ENCODE measurements at places on chromosomes 11 and 22.

DNA sequence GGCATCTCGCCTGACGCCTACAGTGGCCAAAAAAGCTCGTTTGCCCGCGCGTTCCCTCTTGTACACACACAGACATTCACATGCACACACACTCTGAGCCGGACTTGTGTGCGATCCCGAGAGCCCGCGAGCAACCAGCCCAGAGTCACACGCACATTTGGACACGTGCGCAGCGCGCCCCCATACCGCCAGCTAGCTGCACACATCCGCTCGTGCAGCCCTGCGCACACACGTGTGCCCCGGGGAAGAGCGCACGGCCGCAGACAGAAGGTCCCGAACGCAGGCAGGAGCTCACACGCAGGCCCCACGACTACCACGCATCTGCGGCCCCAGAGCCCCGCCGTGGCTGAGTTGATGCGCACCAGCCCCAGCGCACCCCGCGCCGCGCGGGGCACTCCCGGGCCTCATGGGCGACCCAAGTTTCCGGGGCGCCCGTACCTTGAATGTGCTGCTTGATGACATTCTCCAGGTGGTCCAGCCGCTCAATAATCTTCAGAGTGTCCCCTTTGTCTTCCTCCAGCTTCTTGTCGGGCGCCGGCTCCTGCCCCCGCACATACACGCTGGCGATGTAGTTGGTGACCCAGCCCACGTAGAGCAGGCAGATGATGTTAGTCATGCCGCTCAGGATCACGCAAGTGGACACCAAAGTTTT is 758 bp downstream of the GALNT18 start:
- no peak for DNase-seq

- no peak for DNase-seq
Measured at GRCh38 chr11:12846786-12847615, 162.1 kb upstream of the RASSF10 start.

DNA sequence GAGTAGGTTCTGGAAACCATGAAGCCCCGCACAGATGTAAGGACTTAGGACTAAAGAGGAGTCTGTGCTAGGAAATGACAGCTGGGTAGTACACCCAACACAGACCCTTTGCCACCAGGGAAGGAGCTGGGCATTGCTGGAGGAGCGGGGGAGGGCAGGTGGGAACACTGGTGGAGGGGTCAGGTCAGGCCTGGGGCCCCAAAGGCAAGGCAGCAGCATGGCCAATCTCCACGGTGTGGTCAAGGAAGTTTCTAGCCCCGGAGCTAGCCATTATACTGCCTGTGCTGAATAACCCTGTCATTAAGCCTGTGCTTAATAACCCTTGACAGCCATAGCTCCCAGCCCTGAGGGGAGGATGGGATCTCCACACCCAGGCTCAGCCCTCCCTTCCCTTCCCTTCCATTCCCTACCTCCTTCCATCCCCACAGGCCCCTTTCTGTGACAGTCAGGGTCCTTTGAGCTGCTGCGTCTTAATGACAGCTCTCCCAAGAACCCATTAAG is 2.1 kb downstream of the TMPRSS4 start:
- no peak for DNase-seq

DNA sequence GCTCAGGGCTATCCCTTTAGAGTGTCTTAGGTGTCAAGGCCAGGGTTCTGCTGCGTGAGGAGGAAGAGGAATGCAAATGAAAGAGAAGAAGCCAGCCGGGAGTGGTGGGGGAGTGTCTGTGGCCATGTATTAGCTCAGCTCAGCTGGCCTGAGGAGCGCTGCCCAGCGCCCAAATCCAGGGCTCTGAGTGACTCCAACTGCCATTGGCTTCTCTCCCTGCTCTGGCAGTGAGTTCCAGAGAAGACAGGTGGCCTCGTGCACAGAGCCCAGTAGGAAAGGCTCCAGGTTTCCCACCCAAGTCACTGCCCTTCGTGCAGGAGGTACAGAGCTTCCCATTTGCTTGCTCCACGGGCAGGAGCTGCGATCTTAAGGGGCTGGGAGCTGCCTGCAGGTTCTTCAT is 302.0 kb downstream of the KIRREL3 start:
- DNase-seq = no peak

GRCh38 chr11:63375434-63375833 is 5.8 kb downstream of the SLC22A9 start:
- no peak for DNase-seq

DNA sequence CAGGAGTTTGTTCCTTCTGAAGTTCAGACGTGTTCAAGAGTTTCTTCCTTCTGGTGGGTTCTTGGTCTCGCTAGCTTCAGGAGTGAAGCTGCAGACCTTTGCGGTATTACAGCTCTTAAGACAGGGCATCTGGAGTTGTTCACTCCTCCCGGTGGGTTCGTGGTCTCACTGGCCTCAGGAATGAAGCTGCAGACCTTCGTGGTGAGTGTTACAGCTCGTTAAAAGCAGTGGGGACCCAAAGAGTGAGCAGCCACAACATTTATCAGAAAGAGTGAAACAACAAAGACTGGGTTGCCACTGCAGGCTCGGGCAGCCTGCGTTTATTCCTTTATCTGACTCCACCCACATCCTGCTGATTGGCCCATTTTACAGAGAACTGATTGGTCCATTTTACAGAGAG is 373.1 kb downstream of the ETS1 start:
- no peak for DNase-seq

GRCh38 chr22:38607680-38608079 is 37.7 kb upstream of the DMC1 start:
- no peak for DNase-seq

GRCh38 chr11:2142762-2143202 is 3.6 kb upstream of the IGF2 start:
- DNase-seq = no peak

DNA sequence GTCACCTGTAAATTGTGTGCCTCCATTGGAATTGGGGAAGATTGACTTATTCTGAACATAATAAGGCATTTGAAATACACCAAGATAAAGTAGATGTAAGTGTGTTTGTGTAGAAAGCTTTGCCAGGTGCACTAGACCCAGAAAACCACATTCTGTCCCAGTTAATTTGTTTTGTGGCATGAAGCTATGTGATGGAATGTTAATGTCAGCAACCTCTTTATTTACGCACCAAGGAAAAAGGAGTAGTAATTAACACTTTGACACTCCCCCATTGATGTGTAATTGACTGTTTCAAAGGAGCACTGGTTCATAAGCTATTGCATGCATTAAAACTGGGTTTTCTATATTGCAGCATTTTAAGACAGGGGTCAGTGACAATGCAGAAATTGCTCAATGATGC is 14.3 kb downstream of the EIF3M start:
- no peak for DNase-seq

DNA sequence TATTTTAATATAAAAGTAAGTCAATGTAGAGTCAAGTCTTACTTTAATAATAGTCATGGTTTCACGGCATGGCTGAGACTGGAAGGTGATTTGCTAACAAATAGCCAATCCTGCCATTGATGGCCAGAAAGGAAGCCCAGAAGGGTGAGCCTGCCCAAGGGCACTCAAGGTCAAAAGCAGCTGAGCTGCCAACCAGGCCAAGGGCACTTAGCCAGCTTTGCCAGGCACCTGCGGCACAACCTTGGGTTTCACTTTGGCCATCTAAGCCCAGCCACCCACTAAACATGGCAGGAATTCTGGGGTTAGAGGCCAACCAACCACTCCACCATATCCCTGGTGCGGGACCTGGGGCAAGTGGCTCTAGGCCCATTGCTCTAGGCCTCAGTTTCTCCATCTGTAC is 4.2 kb downstream of the LHFPL7 start:
- DNase-seq = no peak

GRCh38 chr11:72712841-72713240 is 38.6 kb upstream of the PDE2A start:
- DNase-seq = no peak

DNA sequence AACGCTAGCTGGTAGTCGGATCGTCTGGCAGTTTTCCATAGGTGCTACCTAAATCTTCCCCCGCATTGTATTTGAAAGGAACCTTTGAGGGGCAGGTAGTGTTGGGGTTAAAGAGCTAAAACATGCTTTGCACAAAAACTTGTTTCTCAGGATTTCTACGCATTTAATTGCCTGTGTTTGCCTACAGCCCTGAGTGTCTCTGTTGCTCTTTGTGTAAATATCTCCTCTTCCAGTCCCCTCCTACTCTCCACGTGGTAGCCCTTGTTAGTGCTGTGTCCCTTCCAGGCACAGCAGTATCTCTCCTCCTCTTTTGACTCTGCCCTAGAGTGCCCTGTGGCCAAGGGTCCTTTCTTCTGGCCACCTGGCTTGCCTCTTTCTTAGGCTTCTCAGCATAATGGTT is 81.7 kb downstream of the BARX2 start:
- no peak for DNase-seq

DNA sequence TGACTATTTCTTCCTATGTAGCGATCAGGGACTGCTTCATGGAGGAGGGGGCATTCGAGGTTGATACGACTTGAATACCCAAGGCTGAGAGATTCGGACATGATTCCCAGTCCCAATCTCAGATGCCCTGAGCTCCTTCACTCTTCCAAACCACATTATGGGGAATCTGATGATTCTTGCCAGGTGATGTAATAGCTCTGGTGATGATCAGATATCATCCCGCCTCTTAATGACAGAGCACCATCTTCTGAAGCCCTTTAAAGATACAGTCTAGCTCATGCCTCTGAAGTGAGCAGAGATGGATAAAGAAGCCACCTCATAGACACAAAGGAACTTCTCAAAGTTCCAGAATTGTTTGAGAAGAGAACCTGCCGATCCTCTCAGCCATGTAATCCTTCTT is 8.9 kb upstream of the CLMP start:
- DNase-seq = no peak

DNA sequence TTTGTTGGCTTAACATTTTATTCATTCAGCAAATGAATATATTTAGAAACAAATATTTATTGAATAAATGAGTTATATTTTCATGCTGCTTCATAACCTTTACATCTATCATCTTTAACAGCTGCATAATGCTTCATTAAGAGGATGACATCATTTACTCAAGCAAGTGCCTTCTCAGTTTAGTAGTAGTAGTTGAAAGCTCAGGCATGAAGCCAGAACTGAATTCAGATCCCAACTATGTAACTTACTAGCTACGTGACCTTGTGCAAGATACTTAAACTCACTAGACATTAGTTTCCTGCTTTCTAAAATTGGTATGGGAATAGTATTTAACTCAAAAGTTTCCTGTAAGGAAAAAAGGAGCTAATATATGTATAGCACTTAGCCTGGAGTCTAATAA is 90.3 kb downstream of the TMPRSS5 start:
- DNase-seq = no peak

GRCh38 chr22:20782596-20783299 is 8.8 kb downstream of the SERPIND1 start:
- no peak for DNase-seq

- no peak for DNase-seq
Measured at GRCh38 chr22:38110008-38110862, at the start of gene BAIAP2L2. Gene BAIAP2L2 (minus strand): TSS chr22:38110684. CDS start chr22:38110525, 159 bp downstream.

DNA sequence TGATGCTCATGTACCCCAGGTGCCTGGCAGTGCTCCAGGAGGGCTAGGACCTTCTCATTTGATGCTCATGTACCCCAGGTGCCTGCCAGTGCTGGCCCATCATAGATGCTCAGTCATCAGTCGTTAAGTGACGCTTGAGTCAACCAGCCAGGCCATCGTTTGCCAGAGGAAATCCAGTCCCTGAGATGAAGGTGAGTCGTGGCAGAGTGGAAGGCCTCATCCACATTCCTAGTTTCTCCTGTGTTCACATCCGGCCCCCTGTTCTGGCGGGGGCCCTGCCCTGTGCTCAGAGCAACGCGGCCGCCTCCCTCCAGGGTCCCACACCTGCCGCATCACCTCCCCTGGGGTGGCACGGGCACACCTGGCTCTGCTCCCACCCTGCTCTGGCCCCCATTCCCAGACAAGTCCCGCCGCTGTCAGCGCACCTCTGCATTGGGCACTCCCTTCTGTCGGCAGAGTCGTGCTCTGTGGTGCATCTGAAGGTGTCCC is 279.9 kb downstream of the BRD1 start:
- DNase-seq = no peak

DNA sequence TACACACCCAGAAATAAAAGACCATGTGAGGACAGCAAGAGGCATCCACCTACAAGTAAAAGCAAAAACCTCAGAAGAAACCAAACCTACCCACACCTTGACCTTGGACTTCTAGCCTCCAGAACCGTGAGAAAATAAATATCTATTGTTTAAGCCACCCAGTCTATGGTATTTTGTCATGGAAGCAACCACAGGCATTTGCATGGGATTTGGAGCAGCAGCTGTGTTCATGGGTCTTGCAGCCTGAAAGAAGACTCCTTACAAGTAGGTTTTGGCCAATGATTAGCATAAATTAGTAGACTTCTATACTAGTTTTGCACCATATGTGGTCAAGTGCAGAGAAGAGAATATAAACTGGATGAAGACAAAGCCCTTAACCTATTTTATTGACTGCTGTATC is 27.9 kb downstream of the FSHB start:
- DNase-seq = no peak

- DNase-seq = no peak
Measured at GRCh38 chr11:76663912-76664440, 6.6 kb downstream of the LRRC32 start.

DNA sequence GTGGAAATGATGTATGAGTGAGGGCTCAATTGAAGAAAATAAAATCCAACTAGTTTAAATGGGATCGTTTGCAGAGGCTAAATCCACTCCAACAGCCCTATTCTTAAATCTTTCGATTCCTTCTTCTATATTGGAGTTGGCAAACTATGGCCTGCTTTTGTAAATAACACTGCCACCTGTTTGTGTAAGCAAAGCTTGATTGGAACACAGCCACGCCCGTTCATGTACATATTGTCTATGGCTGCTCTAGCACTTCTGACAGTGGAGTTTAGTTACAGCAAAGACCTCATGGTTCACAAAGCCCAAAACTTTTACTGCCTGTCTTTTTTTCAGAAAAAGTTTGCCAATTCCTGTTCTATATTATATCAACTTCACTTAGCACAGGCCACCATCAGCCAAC is 40.6 kb upstream of the RCN1 start:
- no peak for DNase-seq

DNA sequence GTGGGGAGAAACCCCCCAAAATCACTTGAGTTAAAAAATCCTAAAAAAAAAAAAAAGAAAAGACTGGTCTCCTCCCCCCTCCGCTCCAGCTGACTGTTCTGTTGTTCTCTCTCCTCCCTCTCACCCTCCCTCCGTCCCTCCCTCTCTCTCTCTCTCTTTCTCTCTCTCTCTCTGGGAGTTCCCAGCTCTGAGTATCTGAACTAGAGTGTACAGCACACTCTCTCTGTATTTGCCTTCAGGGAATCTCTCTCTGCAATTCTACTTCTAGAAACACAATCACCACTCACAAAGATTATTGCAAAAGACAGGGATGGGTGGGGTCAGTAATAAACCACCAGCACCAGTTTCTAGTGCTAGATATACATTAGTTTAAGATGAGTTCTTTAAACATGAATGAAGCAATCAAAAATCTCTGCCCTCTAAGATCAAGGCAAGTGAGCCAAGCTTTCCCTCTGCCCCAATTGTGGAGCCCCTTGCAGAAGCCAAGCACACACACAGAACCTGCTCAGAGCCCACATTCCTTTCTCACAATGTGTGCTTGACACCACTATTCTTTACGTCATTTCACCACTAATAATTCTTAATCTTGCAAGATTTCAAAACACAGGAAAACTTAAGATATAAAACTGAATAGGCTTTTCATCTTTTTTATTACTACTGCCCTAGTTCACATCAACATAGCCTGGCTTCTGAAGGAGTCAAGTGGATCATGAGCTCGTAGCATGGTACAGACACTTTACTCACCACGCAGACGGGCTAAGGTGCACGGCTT is 133.5 kb downstream of the RBFOX2 start:
- no peak for DNase-seq

All from effector CD4-positive, alpha-beta T cell (primary cell).